Left renal cortex interstitium (tissue), 4 donors: ENCODE measurements at places on chromosomes 12 and 14.

- DNase-seq, result no peak
Measured at GRCh38 chr14:74468513-74468912, 24.6 kb downstream of the NPC2 start.

DNA sequence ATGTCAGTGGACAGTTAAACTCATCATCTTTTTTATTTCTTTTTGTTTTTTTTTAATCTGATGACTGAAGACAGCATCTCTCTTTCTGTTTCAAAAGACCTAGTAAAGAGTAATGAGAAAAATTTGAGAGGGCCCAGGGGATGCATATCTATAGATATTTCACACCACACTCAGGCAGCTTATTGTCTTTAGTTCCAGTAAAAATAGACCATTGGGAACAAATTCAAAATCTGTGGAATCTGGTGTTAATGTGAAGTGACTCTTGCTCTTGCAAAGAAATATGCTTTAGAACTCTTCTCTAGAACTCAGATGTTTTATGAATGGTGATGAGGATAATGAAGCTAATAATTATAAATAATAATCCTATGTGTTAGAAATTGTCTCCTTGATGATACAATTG lies 214.5 kb upstream of the ATP2B1 start:
- no peak for DNase-seq

- DNase-seq, result no peak
Measured at GRCh38 chr12:3157581-3158323, 80.6 kb downstream of the TSPAN9 start.

DNA sequence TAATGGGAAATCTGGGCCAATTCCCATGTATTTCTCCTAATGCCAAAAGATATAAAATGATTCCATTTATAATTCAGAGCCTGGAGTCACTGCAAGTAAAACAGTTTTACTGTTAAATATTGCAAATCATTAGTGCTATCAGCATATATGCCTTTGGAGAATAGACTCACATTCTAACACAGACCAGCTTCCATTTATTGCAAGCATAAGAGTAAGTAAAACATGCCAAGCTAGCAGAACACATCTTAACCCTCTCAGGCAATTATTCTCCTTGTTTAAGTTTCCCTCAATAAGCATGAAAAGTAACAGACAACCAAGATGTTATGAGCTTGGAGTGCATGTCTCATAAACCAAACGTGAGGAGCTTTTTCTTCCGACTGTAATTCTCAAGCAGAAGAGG lies 173.9 kb upstream of the GRIP1 start:
- no peak for DNase-seq

GRCh38 chr14:38203929-38204718 lies 3.6 kb upstream of the SSTR1 start:
- no peak for DNase-seq

DNA sequence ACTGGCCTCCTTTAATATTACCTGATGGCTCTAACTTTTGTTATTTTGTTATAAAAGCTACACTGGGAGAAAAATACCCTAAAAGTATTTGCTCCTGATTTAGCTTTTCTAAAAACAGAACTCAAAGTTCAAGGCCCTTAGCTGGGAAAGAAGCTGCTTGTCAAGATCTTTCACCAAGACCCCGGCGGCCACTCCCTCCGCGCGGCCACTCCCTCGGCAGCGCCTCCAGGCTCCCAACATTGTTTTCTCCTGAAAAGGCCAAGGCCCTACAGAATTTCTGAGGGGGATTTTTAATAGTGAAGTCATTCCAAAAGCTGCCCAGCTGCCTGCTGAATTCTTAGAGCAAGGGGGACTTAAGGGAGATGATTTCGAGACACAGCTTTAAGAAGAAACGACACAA lies 96.4 kb downstream of the NTN4 start:
- DNase-seq, result no peak

GRCh38 chr14:23916446-23916845 lies 37.1 kb upstream of the DHRS4 start:
- DNase-seq, result no peak

DNA sequence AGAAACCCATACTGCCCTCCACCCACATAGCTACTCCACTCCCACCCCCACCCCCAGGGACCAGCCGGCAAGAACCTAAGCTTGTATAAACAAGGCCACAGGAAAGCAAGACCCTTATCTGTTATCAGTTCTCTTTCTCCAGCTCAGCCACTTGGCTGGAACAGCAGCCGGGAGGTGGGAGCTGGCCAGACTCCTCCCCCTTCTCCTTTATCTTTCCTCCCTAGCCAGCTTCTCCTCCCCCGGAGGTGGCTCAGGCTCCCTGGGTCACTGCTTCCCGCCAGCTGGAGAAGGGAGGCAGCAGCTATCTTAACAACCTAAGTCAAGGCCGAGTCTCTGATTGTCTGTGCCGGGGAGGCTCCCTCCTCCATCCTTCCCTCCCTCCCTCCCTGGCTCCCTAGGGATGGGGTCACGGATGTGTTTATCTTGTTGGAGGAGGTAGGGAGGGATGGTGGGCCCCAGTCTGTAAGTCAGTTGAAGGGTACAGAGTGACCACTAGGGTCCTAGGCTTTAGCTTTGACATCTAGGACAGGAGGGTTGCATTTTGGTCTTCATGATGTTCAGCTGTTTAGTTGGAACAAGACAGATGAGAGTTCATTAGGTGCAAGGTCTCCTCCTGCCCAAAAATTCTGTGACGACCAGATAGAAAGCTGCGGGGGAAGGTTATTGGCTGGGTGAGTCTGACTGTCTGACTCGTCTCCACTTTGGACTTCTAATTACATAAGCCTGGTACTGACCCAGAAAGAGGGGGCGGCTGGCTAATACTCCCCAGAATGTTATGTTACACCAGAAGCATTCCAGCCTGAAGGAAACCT lies 29.7 kb downstream of the ZFP36L1 start:
- peak; percentile 84 for DNase-seq

GRCh38 chr12:110039085-110039807 lies 9.1 kb downstream of the C12orf76 start:
- no peak for DNase-seq

DNA sequence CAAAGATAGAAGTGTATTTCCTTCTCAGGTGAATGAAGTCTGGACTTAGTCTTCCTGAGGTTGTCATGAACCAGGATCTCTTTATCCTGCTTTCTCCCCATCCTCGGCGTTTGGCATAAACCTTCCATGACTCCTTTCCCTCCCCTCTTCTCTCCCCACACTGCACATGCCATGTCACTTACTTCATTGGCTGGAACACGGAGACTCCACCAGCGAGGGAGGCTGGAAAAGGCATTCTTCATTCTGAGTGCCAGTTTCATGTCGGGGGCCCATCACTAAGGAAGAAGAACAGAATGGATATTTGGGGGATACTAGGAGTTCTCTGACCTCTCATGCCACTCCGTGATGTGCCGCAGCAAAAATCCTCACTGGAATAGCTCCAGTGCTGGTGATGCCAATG lies 105.6 kb downstream of the VCPKMT start:
- DNase-seq, result no peak

- DNase-seq, result no peak
Measured at GRCh38 chr12:6730169-6730568, 6.3 kb downstream of the COPS7A start.

DNA sequence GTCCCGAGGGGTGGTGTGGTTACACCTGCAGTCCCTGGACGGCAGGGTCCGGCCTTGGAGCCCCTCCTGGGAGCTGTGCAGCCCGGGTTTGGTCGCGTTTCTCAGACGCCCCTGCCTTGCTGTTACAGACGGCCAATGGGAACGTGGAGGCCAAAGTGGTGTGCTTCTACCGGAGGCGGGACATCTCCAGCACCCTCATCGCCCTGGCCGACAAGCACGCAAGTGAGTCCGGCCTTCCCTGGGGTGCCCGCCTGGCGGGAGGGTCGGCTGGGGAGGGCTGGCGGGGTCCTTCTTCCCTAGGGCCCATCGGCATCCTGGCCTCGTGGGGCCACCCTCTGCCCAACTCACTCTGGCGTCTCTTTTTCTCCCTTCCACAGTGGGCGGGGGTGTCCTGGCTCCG lies 25.7 kb downstream of the MTA1 start:
- DNase-seq, result no peak

- DNase-seq, result no peak
Measured at GRCh38 chr12:77745624-77746023, 85.1 kb upstream of the NAV3 start.

GRCh38 chr14:66443785-66444184 lies 42.4 kb upstream of the CCDC196 start:
- DNase-seq, result no peak

DNA sequence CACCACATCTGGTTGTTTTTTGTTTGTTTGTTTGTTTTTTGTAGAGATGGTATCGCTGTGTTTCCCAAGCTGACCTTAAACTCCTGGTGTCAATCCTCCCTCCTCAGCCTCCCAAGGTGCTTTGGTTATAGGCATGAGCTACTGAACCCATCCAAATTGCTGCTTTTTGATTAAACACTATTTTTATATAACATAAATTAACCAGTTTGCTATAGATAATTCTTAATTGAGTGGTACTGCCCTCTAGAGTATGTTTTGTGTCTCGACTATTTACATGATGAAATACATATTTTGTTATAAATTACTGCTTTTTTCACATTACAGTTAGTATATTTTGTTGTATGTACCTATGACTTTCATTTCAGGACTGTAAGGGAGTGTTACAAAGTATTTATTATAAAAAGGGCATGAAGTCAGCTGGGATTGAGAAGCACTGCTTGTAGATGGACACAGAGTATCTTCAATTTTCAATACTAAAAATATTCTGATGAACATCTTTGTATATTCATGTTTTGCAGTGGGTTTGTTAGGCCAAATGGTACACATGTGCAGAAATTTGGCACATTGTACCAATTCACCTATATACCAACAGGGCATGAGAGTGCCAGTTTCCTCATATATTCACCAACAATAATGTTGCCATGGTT lies 14.9 kb upstream of the SCAF11 start:
- no peak for DNase-seq

DNA sequence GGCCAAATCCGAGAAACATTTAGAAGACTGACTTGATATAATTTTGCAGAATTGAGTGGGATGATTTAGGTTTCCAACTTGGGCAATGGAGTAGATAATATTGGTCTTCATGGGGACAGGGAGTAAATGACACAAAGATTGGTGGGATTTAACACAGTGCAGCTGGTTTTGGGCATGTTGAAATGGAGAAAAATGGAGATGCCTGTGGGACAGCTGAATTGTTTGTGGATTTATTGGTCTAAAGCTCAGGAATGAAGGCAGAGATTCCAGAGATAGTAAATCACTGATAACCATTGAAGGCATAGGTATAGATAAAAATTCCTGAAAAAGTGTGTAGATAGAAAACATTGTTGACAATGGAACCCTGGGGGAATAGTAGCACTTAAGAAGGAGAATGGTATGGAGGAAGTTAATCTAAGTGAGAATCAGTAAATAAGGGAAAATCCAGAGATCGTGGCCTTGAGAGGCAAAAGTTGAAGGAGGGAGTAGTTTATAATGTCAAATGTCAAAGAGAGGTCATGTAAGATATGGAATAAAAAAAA lies 120.9 kb upstream of the ATP2B1 start:
- no peak for DNase-seq

DNA sequence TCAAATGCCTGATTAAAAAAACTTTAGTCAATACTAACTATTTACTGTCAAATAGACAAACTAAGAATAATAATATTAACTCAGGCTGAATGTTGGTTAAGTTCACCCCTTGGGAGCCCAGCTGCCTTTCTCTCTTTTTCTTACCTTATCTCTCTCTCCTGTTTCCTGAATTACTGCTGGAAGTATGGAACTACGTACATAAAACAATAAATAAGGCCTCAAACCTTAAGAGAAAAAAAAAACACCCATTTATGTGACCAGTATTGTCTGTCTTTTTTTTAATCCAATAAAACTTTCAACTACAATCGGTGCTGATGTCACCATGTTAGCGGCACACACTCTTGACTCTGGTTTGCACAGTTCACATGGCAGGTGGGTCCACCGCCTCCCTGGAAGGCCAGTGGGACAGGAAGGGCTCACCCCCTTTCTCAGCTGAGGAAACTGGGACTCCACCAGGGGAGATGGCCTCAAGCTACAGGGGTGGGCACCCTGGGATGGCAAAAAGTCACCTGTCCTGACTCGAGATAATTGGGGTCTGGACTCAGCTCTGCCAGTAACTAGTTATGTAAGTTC lies 21.3 kb downstream of the BCL11B start:
- no peak for DNase-seq

- peak; percentile 68 for DNase-seq
Measured at GRCh38 chr14:95226801-95227200, 69.5 kb upstream of the DICER1 start.

DNA sequence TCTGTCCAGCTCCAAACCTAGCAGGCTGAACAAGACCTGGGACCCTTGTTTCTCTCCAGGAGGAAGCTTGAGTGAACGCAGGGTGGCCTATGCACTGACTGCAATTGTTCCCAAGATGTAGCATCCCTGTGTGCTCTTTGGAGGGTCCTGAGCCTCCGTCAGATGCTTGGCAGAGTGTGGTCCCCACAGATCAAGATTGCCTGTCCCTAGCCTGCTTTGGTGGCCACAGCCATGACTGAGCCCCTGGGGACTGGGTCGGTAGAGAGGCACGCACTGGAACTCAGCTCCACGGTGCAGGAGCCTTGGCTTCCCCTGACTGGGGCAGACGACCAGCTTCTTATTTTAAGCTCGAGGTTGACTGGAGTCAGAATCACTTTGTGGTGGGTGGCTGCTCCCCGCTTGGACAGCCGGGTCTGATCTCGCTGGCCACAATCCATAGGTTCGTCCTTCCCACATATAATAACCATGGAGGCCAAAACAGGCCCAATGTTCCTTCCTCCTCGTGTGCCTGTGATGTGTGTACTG lies 97.8 kb downstream of the LGMN start:
- no peak for DNase-seq

DNA sequence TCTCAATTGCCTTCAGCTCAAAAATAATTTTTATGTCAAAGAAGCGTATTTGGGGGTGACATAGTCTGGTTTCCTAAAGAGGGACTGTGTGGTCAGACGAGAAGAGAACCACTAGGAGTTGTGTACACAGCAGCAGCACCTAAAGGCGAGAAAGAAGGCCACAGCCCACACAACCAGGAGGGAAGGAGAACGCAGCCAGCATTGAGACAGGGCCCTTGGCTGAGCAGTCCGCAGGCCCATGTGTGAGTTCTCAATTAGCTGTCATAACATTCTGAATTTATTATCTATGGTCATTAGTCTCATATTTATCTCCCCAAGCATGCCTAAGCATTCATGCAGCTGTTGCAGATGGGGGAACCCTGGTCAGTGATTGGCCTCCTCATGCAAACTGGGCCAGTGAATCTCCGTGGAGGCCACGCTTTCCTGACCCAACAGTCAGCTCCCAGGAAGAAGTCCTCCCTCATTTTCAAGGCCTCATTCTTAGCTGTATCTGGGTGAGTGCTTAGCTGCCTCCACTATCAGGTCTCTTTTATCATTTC lies 81.2 kb upstream of the ATF7IP start:
- peak; percentile 34 for DNase-seq

- no peak for DNase-seq
Measured at GRCh38 chr12:124734224-124734788, 129.4 kb downstream of the SCARB1 start.

- no peak for DNase-seq
Measured at GRCh38 chr12:15155271-15155670, 65.9 kb downstream of the RERG start.

- no peak for DNase-seq
Measured at GRCh38 chr14:53491256-53491883, 338.2 kb upstream of the DDHD1 start.

GRCh38 chr12:91608542-91608941 lies 425.9 kb upstream of the DCN start:
- no peak for DNase-seq
